ENCODE measurements at places on chromosomes 7 and 10. TPM values are rescaled to one million over a fixed set of nuclear protein-coding genes. Genes with fewer than 3 reads are reported as not detected.

The ASZ1 gene
- total RNA-seq, result not detected

The ZCWPW1 gene
- total RNA-seq, result 3.3 TPM

GRCh38 chr7:76139670-76140069 lies 62.0 kb upstream of the SRRM3 start:
- DNase-seq, result no peak

GRCh38 chr7:104206841-104207240 lies 972 bp downstream of the ORC5 start:
- no peak for DNase-seq

- DNase-seq, result no peak
Measured at GRCh38 chr10:30270247-30270646, 78.8 kb downstream of the MTPAP start.

GRCh38 chr7:80218723-80219122 lies 84.1 kb downstream of the GNAI1 start:
- no peak for DNase-seq

GRCh38 chr10:126924915-126925300 lies 19.7 kb downstream of the DOCK1 start:
- no peak for DNase-seq

- no peak for DNase-seq
Measured at GRCh38 chr10:111491154-111491553, 414.3 kb downstream of the ADRA2A start.

DNA sequence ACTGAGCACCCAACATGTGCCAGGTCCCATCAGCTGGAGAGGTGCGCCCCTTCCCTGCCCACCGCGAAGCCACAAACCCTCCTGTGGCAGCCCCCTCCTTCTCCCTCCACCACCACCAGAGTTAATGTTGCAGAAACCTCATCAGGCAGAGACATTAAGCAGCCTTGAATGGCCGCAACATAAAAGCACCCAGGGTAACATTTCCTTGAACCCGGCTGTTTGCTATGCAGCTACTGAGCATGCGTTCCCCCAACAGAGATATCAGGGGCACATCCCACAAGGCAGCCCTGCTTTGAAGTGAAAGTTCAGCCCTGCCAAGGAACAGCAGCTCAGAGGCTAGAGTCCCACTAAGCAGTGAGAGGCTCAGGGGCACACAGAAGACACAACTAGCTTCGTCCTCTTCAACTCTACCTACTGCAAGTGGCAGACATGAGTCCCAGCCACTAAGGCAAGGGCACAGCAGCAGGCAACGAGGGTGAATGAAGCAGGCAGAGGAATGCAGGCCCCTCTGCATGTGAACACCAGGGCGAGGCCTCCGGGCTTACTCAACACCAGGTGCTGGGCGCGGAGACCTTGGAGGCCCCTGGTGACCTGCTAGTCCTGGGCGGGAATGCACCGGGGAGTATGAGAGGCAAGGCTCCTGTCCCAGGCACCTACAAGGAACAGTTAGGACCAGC lies 107.4 kb downstream of the SLIT1 start:
- DNase-seq, result no peak

GRCh38 chr7:46123-46829 lies 146.1 kb upstream of the FAM20C start:
- no peak for DNase-seq

- DNase-seq, result no peak
Measured at GRCh38 chr10:3136763-3137611, 35.6 kb downstream of the PITRM1 start.

All from body of pancreas (tissue), 4 donors.